ENCODE measurements at places on chromosomes 3 and 15.

GRCh38 chr3:170233530-170233929, 11.3 kb downstream of the PRKCI start:
- no peak for DNase-seq

- DNase-seq: peak; percentile 70
These were observed 34.1 kb upstream of the HACD2 start for GRCh38 chr3:123618768-123619484.

DNA sequence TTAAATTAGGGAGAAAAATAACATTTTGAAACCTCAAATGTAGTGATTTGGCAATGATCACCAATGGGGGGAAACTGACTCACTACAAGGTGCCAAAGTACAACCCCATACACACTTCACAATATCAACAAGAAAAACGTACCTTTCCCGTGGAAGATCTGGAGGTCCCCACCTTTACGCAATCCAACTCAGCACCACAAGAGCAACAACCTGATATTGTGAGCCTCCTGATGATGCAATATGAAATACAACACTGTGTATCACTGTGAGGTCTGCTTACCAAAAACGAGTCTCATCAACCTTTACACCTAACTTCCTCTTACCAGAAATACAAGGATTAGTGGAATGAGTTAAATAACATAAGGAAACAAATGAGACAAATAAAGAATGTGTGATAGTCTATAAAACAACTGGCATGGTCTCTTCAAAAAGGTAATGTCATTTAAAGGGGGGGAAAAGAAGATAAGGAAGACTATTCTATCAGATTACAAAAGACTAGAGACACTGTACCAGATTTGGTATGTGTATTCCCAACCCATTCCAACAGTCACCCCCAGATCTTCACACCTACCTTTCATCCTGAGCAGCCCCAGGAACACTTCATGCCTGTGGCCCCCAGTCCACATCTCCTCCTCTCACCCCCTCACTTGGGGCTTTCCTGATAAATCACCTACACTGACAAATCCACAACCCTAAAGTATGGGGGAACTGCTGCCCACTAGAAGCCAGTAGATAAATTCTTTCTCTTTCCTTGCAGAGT, 27.7 kb downstream of the DLG1 start:
- DNase-seq: no peak

- DNase-seq: no peak
These were observed 78.1 kb downstream of the AAGAB start for GRCh38 chr15:67176195-67176971.

DNA sequence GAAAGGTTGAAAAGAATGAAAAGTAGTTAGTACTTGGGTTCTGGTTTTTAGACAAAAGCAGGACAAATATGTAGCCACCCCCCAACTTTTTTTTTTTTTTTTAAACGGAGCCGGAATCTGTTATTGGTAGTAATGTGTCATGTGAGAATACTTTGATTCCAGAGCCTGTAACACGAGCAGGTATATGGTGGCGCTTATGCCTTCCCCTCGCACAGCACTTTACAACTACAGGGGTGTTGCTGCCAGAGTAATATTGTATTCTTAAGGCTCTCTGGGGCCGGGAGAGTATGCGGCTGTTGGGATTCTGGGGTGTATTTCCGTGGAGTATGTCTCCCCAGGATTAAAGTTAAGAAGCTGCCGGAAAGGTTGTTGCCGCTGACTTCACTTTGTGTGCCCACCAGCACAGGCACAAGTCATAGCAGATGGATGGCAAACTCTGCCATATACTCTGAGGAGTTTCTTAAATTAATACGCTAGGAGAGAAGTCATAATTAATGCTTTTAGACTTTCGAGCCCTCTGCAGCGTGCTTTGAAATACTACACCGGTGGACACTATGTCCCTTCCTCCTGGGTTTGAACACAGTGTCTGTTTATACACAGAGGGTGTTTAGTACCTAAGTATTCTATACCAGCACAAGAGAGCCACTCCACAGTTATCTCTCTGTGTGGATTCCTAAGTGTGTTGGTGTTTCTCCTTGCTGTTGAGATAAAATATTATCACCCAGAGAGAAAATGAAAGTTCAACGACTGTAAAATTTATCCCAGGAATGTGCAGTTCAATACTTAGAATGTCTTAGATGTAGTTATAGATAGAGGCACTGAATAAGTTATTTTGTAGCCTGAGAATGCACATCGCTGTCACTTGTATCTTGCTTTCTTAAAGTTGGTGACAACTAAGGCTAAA, 1.4 kb downstream of the MBNL1 start:
- DNase-seq: no peak

GRCh38 chr3:55330756-55331155, 156.3 kb downstream of the WNT5A start:
- no peak for DNase-seq

- no peak for DNase-seq
These were observed 660.1 kb upstream of the SGO1 start for GRCh38 chr3:20846066-20846465.

- DNase-seq: no peak
These were observed 38.1 kb upstream of the ZBTB38 start for GRCh38 chr3:141330235-141330634.

DNA sequence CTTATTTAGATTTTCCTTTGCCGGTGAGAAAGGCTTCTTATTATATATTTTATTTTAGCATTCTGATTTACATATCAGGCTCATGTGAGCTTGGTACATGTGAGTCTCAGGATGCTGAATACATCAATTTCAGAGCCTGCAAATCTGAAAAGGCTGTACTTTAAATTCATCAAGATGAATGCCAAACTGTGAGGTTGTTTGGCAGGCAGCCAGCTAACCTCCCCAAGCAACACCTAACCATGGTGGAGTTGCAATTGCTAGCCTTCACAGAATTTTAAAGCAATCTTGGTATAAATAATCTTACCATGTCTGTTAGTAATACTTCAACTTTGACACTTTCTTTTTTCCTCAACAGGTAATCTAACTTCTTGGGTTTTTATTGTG, 252.5 kb downstream of the CDIN1 start:
- DNase-seq: no peak

DNA sequence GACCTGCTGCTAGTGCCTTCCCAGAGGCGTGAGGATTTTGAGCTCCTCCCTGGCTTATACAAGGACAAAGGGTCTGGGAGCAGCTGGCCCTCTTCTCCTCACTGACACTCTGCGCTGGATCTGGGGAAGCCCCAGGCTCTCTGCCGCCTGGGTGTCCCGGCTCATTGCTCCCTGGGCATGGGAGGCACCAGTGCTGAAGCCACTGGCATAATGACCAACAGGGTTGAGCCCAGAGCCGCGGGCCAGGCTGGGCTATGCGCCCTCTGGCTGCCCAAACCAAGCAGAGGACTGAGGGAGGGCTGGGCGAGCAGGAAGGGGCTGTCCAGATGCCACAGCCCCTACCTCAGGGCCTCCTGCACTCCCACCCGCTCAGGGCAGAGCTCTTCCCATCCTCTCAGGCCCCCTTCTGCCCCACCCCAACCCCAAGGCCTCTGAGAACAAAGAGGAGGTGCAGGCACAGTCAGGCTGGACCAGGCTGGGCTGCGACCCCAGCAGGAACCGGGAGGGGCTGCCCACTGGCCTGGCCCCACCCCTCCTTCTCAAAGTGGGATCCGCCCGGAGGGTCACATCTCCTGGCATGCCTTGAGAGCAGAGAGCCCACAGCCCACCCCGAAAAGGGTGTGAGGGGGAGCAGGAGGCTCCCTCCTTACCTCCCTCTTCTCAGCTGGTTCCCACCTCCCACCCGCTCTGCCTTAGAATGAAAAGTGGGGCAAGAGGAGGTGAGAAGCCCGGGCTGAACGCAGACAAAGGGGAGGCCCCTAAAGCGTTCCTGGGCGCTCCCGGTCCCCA, 1.6 kb downstream of the LINGO1 start:
- no peak for DNase-seq
